ENCODE measurements at places on chromosomes 2 and 18.

- no peak for DNase-seq
Measured at GRCh38 chr2:160925956-160926355, 234.3 kb upstream of the TANK start.

DNA sequence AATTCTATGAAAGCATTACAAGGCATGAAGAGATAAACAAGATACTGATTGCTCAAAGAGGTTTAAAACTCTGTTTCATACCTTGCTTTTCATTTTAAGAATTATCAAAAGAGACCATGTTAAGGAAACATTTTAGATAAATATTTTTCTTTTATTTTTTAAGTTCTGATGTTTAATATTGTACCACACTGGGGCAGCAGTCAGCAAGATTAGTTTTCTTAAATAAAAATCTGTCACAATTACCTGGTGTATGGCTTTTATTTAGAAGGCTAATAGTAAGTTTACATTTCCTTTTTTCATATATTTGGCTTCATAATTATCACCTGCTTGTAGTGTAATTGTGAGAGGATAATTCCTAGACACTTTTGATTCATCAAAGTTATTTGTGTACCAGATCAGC is 46.4 kb downstream of the ZNF804A start:
- peak; percentile 19 for DNase-seq

- DNase-seq = no peak
Measured at GRCh38 chr2:202278036-202278760, 12.6 kb downstream of the NOP58 start.

DNA sequence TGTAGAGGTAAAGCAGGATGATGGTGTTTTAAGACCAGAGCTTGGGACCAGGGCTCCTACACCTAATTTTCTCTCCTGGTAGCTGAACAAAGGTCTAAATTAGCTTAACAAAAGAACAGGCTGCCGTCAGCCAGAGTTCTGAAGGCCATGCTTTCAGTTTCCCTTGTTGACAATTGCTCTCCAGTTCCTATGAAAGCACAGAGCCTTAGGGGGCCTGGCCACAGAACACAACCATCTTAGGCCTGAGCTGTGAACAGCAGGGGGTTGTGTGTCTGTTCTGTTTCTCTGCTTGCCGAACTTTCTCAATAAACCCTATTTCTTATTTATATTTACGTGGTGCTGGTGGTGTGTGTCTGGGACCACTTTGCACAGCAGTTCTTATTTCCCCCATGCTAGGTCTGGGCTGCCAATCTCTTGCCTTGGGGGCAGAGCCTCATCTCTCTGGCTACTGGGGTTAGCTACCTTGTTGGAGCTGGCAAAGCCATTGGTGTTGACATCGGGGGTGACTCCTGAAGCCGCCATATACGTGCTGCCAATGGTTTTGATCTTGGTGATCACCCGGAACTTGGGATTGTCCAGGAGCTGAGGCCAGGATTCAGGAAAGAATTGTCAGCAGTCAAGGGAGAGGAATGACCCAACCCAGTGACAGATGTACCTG is 29.0 kb downstream of the CENPO start:
- no peak for DNase-seq

DNA sequence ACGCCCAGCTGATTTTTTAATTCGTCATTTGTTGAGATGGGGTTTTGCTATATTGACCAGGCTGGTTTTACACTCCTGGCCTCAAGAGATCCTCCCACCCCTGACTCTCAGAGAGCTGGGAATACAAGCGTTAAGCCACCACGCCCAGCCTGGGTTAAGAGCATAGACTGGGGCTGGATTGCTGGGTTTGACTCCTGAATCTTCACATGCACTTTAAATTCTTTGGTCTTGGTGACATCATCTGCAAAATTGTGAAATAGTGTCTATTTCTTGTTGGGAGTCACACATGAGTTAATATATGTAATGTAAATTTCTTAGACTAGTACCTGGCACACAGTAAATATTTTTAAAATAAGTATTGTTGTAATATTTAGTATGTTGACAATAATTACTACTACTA is 257.4 kb downstream of the DOK6 start:
- no peak for DNase-seq

- DNase-seq = peak; percentile 29
Measured at GRCh38 chr2:116952254-116952653, 862.2 kb upstream of the DDX18 start.
